ENCODE measurements at places on chromosomes 13 and 19.

- DNase-seq: no peak
These were observed 469.4 kb downstream of the KLF12 start for GRCh38 chr13:73664851-73665250.

DNA sequence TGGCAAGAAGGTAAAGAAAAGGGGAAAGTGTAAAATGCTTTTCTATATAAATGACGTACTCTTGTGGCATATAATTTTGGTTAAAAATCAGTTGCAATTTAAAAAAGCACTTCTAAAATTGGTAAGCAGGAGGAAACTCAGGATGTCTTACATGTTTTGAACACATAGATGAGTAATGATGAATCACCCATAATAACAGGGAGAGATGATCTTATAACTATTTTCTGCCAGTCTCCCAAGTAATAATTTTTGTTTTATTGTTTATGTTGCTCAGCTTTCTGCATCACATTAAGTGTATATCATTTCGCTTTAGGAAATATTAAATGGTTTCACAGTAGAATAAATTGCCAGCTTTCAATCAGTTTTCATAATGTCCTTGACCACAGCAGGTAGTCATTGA is 1430.7 kb upstream of the PCDH20 start:
- DNase-seq: no peak

DNA sequence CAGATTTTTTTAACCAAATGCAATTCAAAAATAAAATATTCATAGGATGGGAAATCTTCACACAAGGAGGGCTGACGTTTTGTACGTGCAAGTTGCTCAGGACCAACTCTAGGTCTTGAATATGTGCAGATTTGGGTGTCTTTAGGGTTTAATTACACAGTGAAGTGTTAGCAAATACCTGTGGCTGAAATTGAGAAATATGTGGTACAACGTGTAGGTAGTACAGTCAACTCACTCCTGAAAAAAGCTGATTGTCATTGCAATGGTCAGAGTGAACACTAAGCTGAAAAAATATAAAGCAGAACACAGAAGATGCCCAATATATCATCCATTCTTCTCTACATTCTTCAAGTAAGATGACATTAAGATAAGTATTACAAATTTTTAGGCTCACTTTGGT is 314.3 kb downstream of the SLITRK1 start:
- DNase-seq: no peak

GRCh38 chr13:42239161-42239560 is 32.8 kb upstream of the AKAP11 start:
- no peak for DNase-seq

- peak; percentile 52 for DNase-seq
These were observed 10.4 kb upstream of the TYK2 start for GRCh38 chr19:10390652-10391286.

GRCh38 chr19:2289714-2290435 is 7.9 kb upstream of the PEAK3 start:
- DNase-seq: no peak

DNA sequence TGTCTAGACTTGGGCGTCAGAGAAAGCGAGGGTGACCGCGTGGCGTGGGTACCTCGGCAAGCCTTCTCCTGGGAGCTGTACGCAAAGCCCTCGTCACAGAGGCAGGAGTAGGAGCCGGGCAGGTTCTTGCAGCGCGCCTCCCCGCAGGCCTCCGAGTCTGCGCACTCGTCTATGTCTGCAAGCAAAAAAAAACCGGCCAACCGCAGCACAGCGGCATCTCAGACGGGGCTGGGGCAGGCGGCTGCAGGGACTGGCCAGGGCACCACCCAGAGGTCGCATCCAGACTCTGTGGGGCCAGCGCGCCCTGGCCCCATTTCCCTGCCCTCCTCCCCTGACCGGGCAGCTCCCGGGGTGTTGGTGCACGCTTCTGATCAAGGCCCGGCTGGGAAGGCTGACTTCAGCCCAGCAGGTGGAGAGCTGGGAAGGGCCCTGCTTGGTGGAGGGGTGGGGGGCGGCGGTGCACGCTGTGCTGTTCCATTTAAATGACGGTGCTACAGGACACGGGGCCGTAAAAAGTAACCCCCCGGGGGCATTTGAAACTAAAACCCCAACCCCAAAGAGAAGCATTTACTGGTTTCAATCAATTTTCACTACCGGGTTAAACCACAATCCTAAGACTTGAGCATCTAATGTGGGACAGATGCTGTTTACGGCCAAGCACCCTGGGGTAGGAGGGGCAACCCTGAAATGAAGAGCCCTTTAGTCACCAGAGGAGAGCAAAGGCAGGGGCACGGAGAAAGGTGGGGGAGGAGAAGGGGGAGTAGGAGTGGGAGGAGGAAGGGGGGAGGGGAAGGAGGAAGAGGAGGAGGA is 28.2 kb downstream of the GAS6 start:
- DNase-seq: no peak

GRCh38 chr19:49643466-49643865 is 1.5 kb downstream of the SCAF1 start:
- no peak for DNase-seq

- no peak for DNase-seq
These were observed 200.5 kb downstream of the ABCC4 start for GRCh38 chr13:95100525-95101433.

- no peak for DNase-seq
These were observed 27.7 kb upstream of the MBNL2 start for GRCh38 chr13:97194479-97194878.

DNA sequence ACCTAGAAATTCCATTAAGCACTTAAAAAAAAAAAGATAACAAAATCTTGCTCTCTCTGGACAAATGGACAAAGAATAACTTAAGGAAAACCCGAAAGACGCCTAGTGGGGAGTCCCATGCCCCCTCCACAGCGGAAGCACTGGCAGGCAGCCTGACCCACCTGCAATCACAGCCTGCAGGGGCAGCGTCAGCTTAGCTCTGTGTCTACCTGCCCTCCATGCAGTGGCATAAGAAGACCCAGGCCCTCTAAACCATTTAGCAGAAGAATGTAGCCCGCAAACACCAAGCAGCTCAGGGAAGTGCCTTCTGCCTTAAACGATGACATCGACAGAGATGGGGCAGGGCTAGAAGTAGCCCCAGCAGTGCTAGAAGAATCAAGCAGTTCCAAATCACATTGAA is 36.0 kb downstream of the KCTD15 start:
- no peak for DNase-seq

- no peak for DNase-seq
These were observed 23.1 kb downstream of the TMED1 start for GRCh38 chr19:10812902-10813404.

DNA sequence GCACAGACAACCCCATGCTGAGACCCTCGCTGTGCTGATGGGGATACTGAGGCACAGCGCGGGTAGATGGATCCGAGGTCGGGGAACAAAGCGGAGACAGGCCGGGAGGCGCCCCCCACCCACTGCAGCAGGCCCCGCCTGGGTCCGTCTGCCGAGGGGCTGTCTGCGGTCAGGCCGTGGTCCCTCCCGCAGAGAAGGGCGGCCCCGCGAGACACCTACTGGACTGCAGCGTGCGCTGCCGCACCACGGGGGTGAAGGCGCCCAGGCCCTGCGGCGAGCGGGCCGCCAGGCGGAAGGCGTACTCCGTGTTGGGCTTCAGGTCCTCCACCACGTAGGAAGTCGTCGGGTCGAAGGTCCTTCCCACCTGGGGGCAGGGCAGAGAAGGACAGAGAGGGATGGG is 101.9 kb downstream of the PTPRS start:
- DNase-seq: no peak

DNA sequence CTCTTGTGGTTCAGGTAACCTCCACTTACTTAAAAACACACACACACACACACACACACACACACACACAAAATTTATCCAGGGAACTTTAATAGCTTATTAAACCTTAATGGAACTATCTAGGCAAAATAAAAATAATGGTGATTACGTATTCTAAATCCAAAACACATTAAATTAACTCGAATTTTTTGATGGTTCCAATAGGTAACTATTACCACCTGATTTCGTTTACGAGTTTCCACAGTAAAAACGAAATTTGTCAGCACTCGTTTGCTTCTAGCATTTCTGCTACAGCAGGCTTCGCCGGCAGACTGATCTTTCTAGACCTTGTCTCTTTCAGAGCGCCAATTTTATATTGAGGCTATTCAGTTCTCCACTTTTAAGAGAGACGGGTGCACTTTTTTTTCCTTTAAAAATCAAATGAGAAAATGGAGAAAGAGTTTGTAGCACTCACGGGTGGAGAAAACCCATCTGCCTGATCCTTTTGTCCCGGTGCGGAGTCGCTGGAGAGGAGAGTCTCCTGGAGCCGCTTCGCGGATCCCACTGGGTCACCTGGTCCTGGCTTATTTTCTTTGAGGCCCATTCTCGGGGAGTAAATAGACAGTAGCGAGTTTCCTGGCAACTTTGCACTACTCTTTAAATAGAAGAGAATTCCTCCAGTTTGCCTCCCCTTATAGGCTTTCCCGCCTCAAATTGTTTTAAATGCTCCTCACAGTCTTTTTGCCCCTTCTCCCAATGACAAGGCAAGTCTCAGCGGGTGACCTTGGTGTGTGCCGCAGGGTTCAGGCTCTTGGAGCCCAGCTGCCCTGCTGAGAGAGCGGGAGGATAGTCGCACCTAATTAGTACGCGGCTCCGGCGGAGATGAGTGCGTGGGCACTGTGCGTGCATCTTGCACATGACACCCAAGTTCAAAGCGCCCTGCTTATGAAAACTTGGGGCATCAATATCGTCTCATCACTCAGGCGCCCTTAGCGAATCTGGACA is 117.0 kb downstream of the KCNRG start:
- DNase-seq: no peak

GRCh38 chr19:56309511-56310185 is 5.0 kb downstream of the ZSCAN5A start:
- no peak for DNase-seq

GRCh38 chr19:42111384-42111783 is 20.9 kb downstream of the POU2F2 start:
- no peak for DNase-seq

Data from left hindlimb (tissue), 1 donor.